ENCODE measurements at places on chromosomes 7 and 10. TPM values are rescaled to one million over a fixed set of nuclear protein-coding genes. Genes with fewer than 3 reads are reported as not detected.

- DNase-seq: no peak
Measured at GRCh38 chr10:2463316-2463715, 604.0 kb upstream of the PFKP start.

GRCh38 chr7:117012696-117013095, 59.4 kb downstream of the ST7 start:
- DNase-seq: peak; percentile 54

GRCh38 chr7:47180516-47180826, 401.4 kb downstream of the TNS3 start:
- DNase-seq: no peak

- DNase-seq: no peak
Measured at GRCh38 chr10:44492678-44493077, 107.8 kb upstream of the CXCL12 start.

The TMEM270 gene
- not detected for total RNA-seq

- DNase-seq: peak; percentile 87
Measured at GRCh38 chr10:31697271-31698180, 231.1 kb downstream of the ARHGAP12 start.

DNA sequence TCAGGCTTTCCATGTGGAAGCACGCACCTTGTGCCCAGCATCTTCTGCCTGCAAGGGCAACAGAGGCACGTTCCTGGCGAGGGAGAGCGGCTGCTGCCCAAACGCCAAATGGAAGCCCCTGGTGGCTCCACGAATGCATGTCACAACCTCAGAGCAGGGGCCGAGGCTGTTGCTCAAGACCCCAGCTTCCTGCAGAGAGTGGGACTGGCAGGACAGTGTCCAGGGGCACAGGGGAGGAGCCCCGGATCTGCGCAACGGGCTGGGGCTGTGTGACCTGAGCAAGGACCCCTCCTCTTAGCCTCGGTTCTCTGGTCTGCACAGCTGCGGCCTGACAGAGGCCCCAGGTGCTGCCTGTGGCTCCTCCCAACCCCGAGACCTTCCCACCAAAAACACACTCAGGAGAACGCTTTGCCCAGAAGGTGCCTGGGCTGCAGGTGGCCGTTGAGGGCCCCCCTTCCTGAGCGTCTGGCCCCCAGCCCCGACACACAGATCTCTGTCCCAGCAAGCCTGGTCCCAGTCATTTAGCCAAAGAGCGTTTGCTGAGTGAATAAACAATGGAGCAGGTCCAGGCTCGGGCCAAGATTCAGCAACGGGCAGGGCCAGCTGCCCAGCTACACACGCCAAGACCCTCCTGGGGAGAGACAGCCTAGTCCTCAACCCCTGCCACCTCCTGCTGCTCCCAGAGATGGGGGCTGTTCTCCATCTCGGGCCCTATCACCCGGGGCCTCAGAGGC, 1.2 kb downstream of the MICALL2 start:
- peak; percentile 21 for DNase-seq

- no peak for DNase-seq
Measured at GRCh38 chr7:101843293-101844271, 26.2 kb downstream of the CUX1 start.

- peak; percentile 23 for DNase-seq
Measured at GRCh38 chr7:120806669-120807068, 51.3 kb downstream of the TSPAN12 start.

DNA sequence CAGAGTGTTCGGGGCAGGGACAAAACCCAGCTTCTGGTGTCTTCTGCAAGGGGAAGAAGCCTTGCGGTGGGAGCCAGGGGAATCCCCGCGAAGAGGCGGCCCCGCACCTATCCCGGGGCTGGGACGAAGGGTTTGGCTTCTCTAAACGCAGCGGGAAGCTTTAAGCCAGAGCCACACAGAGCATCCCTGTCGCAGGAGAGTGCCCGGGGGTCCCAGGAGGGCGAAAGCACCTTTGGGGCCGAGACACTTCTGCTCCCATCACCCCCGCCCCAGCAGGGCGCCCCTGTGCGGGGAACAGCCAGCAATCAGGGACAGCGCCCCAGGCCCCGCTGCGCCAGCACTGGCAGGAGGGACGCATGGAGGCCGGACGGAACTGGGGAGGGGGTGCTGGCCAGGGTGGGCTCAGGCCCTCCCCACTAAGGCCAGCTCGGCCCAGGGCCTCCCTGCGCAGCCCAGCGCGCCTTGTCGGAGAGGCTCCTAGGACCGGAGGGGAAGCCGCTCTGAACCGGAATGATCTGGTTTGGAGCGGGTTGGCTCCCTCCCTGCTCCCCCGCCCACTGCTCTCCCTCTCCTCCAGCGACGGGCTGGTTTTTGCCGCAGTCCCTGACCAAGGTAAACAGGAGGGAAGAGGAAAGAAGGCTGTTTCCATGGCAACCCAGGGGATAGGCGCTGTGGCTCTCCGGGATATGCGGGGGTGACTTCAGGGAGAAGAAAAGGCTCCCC, 63.9 kb downstream of the TMEM209 start:
- no peak for DNase-seq

- no peak for DNase-seq
Measured at GRCh38 chr10:5506246-5506645, 6.9 kb upstream of the CALML5 start.

The VENTX gene
- total RNA-seq: not detected
